Ascending aorta (tissue), 2 donors: ENCODE measurements at places on chromosomes 4 and X.
A peak's percentile ranks its signal among the peaks of the same experiment; 100 is the strongest.

- DNase-seq: no peak
These were observed 7.4 kb downstream of the CFAP97 start for GRCh38 chr4:185196437-185196836.

- no peak for DNase-seq
These were observed 162.6 kb upstream of the INTU start for GRCh38 chr4:127469959-127470809.

DNA sequence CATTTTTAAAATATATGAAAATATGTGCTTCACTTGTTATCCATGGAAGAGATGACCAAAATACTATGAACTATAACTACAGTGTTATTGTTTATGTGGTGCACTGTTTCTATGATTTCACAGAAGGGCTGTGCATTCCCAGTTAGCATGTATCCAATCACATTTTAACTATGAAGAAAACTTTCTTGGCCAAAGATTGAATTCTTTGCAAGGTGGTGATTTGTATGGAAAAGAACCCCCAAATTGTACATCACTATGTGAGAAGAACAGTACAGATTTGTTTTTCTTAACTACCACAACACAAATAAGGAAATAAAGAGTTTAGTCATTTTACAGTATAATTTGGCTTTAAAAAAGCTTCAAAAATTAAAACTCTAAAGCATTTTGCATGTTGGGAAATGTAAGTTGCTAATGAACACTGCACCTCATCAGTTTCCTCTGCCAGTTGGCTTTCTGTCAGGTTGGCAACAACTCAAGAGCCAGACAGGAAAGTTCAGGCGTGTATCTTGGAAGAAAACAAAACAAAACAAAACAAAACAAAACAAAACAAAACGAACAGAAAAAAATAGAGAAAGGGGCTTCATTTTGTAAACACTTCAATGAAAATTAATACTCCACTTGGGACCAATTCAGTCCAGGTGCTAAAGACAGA lies 237.0 kb downstream of the SCFD2 start:
- DNase-seq: no peak

- DNase-seq: no peak
These were observed 117.9 kb downstream of the CEP44 start for GRCh38 chr4:174401471-174402130.

- no peak for DNase-seq
These were observed 201.0 kb downstream of the PAPSS1 start for GRCh38 chr4:107519053-107519452.

DNA sequence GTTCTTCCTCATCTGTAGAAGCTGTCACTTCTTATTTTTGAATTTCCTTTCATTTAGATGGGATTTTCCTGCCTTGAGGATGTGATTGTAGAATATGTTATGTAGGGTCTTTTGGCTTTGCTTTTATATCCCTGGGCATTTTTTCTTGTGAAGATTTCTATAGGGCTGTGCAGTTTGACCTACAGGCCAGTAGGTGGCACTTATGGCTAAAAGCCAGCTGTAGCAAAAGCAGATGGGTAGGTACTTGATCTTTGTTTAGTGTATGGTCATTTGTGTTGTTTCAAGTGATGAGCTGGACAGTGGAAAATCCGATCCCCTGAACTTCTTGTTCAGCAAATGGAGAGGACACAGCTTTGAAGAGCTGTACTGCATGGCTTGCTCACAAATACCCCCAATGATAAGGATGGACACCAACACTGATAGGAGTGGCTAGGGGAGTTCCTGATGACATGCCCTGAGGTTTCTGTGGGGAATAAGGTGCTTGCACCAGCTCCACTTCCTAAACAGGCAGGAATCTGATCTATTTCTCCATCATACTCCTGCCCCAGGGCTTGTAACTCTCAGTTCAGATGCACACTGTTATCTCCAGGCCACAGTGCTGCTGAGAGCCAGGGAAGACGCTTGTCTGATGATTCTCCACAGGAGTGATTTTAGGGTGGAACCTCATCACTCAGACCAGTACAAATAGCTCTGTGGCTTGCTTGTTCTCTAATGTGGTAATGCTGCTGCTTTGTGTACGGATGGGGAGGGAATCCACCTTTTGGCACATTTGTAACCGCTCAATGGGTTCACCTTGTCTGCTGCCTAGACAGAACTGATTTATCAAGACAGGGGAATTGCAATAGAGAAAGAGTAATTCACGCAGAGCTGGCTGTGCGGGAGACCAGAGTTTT lies 417.1 kb upstream of the MAGEB16 start:
- DNase-seq: no peak

GRCh38 chr4:186979961-186980745 lies 256.5 kb upstream of the FAT1 start:
- DNase-seq: no peak

GRCh38 chr4:69058410-69059059 lies 37.7 kb upstream of the UGT2B7 start:
- DNase-seq: no peak

GRCh38 chr4:141389649-141390048 lies 169.0 kb downstream of the ZNF330 start:
- no peak for DNase-seq

DNA sequence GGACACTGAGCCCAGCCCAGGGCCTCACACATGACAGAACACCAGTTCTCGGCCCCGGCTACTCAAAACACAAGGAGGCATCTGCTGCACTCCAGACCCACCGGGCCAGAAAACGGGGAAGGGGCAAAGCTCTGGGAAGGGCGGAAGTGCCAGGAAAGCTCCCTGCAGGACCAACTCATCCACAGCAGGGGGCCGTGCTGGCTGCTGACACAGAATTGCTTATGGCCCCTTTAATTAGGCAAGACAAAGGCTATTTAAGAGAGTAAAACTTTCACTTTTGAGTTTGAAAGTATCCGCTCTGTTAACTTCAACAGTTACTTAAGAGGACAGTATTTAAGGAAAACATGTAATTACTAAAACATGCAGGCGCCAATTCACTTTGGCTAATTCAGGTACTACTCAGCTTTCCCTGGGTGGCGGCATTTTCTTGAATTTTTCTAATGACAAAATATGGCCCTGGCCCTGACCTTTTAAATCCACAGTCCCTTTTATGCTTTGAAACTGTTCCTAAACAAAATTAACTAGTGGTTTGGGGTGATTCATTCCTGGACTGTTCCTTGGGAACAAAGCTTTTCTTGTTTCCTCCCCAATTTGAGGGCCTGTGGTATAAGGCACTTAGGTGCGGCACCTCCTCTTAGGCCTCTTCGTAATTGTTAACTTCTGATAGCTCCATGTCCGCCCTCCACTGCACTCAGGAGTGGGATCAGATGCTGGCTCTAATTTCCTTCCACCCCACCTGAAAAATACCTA lies 40.4 kb downstream of the NSG1 start:
- peak; percentile 44 for DNase-seq

- DNase-seq: no peak
These were observed 1.4 kb downstream of the WDFY3 start for GRCh38 chr4:84964995-84965552.

DNA sequence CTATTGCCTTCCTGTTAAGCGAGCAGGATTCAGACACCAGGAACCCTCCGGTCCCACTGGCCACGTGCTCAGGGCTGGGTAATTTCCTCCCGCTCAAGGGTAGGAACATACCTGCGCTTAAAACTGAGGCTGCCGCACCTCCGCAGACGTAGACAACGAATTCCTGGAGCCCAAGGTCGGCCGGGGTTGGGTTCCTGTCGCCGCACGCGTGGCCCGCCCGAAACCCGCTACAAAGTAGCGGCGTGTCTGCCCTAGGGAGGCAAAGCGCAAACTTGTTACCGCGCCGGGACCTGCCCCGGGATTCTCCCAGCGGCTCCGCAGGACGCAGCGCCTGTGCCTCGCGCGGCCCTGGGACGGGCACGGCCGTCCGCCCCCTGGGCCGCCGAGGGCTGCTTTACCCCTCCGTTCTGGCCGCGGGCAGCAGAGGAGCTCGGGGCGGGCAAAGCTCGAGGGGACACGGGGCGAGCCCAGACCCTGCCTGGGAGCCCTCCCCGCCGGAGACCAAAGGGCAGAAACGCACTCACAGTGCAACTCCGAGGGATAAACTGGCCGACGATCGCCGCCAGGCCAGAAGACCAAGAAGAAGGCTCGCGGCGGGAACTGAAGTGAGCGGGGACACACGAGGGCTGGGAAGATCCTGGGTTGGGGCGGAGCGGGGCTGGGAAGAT lies at the start of gene ERVMER34-1:
Gene ERVMER34-1 (minus strand): TSS at position 607 of the 668 bp plus-strand sequence. CDS start 5,905 bp downstream, outside the sequence.
- no peak for DNase-seq

DNA sequence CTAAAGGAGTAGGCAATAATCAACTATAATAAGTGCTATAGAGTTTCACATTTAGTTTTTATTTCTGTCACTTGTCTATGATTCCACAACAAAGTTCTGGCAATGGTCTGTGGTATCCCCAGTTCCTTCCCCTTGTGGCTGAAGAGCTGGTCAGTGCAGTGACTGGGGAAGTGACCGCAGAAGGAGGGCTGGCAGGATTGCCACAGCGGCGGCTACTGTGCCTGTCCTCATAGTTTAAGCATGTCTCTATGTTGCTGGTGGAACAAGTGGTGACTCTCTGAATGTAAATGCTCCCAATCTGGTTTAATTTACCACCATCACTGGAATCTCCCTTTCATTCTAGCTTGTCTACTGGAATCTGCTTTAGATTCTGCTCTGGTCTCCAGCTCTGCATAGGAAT lies 170.6 kb upstream of the GK2 start:
- DNase-seq: no peak

DNA sequence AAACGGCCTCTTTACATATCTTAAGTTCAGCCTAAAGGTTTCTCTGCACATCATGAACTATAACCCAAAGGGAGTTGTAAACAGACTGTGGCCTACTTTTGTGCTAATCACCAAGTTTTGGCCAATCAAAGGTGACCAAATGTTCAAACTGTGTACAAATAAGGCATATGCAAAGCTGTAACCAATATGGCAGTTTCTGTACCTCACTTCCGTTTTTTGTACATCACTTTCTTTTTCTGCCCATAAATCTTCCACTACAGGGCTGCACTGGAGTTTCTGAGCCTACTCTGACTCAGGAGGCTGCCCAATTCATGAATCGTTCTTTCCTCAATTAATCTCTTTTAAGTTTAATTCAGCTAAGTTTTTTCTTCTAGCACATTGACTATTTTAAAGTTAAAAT lies 318.7 kb downstream of the SLC7A11 start:
- no peak for DNase-seq

DNA sequence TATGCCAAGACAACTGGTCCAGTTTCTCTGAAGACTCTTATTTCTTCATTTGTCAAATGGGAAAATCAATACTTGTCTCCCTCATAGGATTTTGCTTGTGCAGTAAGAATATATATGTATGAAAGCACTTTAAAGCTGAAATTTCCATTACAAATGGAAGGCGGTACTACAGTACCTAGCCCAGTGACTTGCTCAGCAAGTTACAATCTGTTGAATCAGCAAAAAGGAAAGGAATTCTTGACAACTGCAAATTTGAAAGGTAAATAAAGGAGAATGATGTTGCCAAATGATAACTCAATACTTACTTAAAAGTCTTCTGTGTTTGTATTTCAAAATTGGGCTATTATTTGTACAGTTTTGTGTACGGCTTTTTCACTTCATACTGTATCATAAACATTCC lies 71.1 kb downstream of the PKD2 start:
- DNase-seq: no peak

DNA sequence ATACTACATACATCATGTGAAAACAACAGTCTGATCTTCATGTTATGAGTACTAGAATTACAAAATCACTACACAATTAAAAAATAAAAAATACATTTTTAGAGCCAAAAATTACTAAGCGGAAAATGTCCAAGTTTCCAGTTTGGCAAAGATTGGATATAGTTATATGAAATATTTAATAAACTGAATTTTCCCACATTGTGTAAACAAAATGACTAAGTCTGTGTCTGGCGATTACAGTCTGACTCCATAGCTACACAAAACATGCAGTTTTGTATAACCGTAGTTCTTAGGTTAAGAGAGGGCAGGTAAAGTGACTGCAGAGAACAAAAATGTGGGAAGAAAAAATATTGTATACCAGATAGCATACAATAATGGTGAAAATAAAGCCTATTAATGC lies 59.2 kb upstream of the TMEM47 start:
- DNase-seq: no peak

DNA sequence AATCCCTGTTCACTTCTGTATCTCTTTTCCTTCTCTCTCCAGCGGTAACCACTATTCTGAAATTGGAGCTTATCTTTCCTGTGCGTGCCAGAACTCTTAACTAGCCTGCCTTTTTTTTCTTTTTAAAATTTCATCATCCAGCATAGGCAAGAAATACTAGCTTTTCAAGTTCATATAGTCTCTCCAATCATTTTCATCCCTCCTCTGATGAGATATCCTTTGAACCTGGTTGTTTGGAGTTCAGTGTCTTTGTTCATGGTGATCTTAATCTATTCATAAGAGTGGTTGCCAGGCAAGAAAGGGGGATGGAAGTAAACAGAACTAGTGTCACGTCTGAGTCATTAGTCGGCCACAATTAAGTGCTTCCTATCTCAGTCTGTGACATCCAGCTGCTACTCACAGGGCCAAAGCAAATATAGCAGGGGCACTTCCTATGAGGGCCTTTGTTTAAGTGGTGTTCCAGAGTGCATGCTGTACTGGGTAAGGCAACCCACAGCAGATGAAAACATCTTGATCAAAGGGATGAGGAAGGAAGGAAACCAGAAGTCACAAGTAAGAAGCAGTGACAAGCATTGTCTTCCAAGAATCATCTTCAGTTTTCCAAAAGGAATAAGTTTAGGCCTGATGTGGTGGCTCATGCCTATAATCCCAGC lies 56.4 kb upstream of the XIAP start:
- DNase-seq: no peak

- no peak for DNase-seq
These were observed 904.1 kb downstream of the NLGN4X start for GRCh38 chrX:5324546-5324945.

GRCh38 chr4:605702-606425 lies 19.5 kb upstream of the PDE6B start:
- no peak for DNase-seq

DNA sequence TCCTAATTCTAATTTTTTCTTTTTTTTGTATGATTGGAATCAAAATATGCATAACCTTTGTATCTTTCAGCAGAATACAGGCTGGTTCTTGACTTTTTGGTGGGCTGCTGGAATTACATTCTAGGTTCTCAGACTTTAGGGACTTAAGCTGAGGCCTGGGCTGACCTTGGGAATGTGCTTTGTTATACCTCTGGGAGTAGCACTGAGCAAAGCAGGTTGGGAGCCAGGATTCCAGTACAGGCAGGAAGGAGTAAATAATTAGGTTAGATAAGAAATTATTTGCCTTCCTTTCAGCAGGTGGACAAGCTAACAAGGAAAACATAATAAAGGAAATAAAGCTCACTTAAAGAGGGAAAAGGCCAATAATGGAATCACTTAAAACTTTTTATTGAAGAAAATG lies 49.9 kb upstream of the SLC4A4 start:
- DNase-seq: no peak

GRCh38 chrX:85108165-85108564 lies 104.5 kb downstream of the APOOL start:
- no peak for DNase-seq

- DNase-seq: no peak
These were observed 47.6 kb upstream of the NEUROG2 start for GRCh38 chr4:112563431-112564200.
